Suppressor macrophage treated with lipopolysaccharide for 4 hours (primary cell): ENCODE measurements at places on chromosomes 4 and X.
A peak's percentile ranks its signal among the peaks of the same experiment; 100 is the strongest.

DNA sequence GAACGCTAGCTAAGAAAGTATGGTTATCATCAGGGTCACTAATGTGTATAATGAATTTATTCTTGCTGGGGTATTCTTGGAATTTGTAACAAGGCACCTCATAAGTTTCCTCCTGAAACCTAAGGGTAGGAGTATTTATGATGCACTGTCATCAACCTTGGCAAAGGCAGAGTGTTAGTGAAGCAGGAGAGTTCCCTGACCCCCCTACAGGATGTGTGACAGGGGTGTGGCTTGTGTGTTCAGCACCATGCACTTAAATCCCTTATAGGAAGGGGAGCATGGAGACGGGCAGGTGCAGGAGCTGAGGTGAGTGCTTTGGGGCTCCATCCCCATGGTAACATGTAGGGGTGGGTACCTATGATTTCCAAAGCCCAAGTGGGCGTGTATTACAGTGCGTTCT is 237.7 kb downstream of the GALNTL6 start:
- DNase-seq = no peak

- no peak for DNase-seq
These were observed 489.7 kb downstream of the PCDH10 start for GRCh38 chr4:133638751-133639150.

- peak; percentile 98 for DNase-seq
These were observed at the start of gene METAP1 for GRCh38 chr4:98995183-98996055. Gene METAP1, plus strand, starts transcription at chr4:98995721. Its CDS starts 33 bp downstream, at chr4:98995754.

- DNase-seq = peak; percentile 72
These were observed 23.9 kb upstream of the PRDM8 start for GRCh38 chr4:80173401-80173800.

- DNase-seq = no peak
These were observed 101.9 kb downstream of the FAM53A start for GRCh38 chr4:1582227-1582626.

GRCh38 chr4:79682161-79682560 is 274.1 kb upstream of the GK2 start:
- DNase-seq = no peak

DNA sequence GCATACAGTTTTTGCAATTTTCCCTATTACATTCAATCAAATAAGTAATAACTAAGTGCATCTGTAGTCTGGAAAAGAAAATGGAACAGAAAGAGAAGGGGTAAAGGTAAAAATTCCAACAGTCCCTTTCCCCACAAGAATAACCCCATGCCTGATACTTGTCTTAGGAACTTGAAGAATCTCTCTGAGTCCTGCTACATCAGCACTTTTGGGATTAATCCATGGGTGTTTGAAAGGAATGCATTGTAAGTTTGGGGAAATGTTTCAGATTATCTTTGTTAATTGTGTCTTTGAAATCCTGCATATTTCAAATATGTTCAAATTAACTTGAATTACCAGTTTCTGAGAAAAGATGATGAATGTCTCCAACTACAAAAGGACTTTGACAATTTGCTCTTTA is 667.3 kb upstream of the PRKX start:
- DNase-seq = no peak

GRCh38 chr4:186999686-187000085 is 276.0 kb upstream of the FAT1 start:
- no peak for DNase-seq

DNA sequence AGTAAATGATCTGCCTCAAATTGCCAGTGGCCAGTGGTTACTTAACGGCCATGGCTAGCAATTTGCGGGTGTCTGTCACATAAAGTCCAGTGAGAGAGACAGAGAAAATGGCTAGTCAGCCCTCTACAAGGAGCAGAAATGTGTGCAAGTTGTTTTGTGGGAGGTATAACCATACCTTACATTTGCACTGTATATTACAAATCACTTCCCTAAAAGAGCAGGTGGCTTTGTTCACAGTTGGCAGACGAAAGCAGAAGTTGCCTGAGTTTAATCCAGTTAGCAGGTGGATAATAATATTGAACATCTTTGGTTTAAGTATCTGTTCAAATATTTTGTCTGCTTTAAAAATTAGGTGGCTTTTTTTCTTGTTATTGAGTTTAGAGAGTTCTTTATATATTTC is 15.6 kb downstream of the SRPX start:
- no peak for DNase-seq

DNA sequence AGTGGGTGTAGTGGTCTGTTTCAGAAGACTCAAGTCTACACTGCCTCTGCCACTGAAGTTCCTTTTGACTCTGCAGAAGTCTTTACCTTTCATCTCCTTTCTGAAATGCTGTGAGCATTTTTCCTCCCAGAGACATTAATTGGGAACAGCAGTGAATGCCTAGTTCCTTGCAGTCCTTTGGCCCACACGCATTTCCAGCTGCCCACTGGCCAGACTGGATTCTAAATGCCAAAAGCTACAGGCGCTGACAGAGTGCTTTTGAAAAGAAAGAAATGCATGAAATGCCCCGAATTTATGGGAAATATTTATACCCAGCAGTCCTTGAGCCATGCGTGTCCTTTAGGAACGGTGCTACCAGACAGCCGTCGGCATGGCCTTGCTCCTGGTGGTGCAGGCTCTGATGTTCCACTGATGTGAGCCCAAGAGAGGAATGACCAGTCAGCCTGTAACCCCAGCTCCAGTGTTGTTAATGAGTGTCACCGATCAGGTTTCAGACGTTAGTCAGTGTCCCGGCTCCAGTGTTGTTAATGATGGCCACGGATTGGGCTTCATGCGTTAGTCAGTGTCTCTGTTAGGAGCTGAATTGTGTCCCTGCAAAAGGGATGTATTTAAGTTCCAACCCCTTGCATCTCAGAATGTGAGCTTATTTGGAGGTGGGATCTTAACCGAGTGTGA is 132.6 kb downstream of the TBL1X start:
- no peak for DNase-seq

GRCh38 chr4:101621120-101621519 is 169.4 kb upstream of the BANK1 start:
- no peak for DNase-seq

DNA sequence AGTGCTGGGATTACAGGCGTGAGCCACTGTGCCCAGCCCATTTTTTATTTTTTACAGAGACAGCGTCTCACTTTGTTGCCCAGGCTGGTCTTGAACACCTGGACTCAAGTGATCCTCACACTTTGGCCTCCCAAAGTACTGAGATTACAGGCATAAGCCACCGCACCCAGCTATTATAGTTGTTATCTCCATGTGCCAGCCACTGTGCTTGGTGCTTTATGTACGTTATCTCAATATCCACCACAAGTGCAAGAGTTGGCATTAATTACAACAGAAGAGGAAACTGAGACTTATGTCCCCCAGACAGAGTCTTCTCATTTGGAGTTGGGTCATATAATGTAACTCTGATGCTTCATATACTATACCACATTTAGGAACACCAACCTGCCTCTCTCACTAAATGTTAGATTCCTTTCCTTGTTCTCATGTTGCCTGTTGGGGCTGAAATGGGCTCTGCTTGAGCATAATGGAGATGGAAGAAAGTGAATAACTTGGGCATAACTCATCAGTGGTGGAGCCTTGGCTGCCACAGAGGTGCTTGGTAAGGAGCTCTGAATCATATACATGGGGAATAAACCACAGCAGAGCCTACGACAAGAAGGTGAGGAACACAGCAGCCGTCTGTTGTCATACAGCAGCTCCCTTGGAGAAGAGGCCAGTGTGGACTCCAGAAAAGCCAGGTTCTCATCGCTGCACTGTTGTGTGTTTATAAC is 84.3 kb downstream of the SPRY1 start:
- no peak for DNase-seq

- no peak for DNase-seq
These were observed 274.6 kb downstream of the NAF1 start for GRCh38 chr4:162891788-162892707.
